ENCODE measurements at places on chromosomes 16 and 17.

DNA sequence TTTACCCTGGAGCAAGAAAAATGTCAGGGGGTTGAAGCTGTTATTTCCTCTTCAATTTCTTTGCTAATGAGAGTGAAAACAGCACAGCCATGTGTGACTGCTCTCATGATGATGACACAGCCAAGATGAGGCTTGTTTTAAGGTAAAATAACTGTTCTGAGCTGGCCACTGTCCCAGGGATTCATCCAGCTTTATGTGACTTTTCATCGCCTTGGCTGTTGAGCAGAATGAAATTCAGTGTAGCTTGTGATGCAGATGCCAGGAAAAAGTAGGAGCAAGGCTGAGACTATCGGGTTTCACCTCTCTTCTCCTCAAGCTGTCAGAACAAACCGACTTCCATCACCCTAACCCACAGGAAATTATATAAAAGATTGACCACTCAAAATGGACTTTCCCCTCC is 361.8 kb upstream of the CDH5 start:
- no peak for DNase-seq

GRCh38 chr16:15642557-15643047 is 352 bp downstream of the MARF1 start:
- DNase-seq, result peak; percentile 60

GRCh38 chr17:7684851-7685532 is 2.3 kb downstream of the TP53 start:
- DNase-seq, result no peak

- no peak for DNase-seq
These were observed 12.6 kb downstream of the ACTG1 start for GRCh38 chr17:81500047-81500446.

GRCh38 chr17:65261682-65262636 is 124.8 kb downstream of the RGS9 start:
- no peak for DNase-seq

GRCh38 chr16:55324285-55325079 is 479 bp downstream of the IRX6 start:
- DNase-seq, result no peak

DNA sequence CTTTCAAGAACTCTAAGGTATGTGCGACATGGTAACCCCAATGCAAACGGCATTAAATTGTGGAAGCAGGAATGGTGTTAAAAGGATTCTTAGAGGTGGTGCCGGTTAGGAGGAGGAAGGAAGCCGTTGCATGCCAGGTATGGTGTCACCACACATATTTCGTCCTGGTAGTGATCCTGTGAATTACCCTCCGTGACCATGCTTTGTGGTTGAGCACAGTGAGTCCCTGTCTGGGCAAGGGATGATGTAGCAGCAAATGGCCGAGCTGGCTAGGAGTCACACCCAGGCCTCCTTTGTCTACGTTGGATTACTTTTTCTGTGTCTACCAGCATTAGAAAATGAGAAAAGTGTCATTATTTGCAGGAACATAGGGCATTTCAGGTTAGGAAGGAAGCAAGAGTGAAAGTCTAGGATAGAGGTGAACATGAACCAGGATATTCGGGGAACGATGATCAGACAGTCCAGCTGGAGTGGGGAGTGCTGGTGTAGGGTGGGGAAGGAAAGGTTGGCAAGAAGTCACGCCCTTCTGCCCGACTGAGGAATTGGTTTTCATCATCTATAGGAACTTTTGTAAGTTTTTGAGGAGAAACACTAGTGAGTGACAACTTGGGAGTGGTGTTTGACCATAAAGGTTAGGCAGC is 123.5 kb downstream of the PRKCA start:
- no peak for DNase-seq

GRCh38 chr16:55325080-55325447 is 1.1 kb downstream of the IRX6 start:
- DNase-seq, result no peak

DNA sequence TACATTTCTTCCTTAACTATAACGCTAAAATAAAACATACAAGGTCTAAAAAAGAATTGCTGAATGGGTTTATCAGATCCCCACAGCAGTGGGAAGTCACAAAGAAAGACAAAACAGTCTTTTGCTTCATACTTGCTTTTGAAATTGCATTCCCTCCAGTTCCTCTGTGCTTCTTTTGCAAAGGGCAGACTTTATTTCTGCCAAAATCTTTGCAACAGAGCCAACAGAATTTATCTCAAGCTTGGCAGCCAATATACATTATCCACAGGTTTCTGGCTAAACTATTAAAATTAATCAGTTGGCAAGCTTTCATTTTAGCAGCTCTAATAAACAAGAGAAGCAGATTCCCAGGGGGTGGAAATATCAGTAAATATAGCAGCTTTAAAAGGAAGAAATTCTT is 378.9 kb upstream of the CA10 start:
- no peak for DNase-seq

GRCh38 chr17:2174468-2175293 is 119.8 kb downstream of the HIC1 start:
- no peak for DNase-seq

DNA sequence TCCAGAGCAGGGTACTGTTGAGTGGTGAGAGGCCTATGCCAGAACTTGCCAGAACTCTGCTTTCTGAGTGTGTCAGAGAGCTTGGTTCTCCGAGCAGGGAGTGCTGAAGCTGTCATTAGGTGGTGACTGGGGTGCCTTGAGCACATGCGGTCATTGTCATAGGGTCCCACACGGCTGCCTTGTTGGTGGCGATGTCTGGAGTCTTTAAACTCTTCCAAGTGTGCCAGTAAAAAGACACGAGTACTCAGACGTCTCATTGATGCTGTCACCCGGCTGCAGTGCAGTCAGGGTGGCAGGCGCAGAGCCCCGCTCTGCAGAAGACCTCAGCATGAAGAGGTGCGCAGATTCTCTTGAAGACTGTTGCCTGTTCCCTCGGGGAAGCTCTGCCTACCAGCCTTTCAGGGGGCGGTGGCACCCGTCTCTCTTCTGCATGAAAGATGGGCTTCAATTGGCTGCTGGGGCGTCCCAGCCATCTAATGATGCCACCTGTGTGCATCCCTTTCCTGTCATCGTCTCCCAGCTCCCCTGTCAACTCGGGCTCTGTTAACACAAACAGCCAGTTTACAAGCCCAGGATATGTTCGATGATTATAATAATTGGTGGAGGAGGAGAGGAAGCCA is 58.3 kb downstream of the NKD1 start:
- no peak for DNase-seq

- DNase-seq, result no peak
These were observed 34.0 kb downstream of the RNF213 start for GRCh38 chr17:80294653-80295052.

- DNase-seq, result no peak
These were observed 1879.9 kb downstream of the TP53TG3F start for GRCh38 chr16:35339337-35339736.

- DNase-seq, result no peak
These were observed 12.2 kb downstream of the DEXI start for GRCh38 chr16:10929853-10930754.

- DNase-seq, result no peak
These were observed 6.6 kb upstream of the TSPOAP1 start for GRCh38 chr17:58335061-58335731.

- DNase-seq, result no peak
These were observed 37.6 kb downstream of the HASPIN start for GRCh38 chr17:3761036-3761917.

- DNase-seq, result peak; percentile 9
These were observed 289.1 kb downstream of the CA10 start for GRCh38 chr17:51869387-51869786.

DNA sequence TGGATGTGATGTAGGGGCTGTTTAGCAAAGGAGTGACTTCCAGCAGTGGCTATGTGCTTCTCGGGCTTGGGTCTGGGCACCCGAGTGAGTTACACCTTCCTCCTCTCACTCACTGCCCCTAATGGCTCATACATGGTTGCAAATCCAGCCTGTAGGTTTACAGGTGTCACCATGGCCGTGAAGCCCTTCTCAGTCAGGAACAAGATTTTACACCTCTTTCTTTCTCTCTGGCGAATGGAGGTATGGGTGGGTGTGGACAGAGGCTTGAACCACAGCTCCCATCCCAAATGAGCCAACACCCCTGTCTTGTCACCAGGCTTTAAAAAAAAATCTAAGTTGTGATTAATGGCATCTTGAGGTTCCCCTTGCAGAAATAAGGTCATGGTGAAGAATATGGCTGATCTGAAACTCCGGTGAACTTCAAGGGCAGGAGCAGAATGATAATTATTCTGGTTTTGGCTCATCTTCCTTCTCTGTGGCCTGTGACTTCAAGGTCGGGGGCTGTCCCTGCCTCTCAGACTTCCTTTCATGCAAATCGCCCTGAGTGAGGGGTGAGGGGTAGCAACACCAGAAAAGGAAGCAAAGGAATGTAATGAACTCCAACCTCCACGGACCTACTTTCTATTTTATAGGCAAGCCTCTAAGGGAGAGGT is 331.2 kb downstream of the MAF start:
- peak; percentile 53 for DNase-seq

DNA sequence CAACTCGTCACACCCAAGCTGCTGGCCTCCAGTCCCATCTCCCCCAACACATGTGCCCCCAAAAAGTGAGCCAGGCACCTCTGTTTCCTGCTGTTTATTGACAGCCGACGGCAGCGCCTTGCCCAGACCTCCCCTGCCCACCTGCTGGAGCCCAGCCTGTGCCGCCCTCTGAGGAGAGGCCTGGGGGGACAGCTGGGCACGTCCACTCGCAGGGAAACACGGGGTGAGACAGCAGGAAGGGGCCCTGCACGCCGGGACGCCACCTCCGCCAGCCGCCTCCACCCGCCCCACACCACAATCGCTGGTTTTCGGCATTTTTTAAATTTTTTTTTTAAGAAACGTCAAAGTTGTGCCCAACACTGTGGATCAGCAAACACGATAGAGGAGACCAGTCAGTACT is 19.3 kb downstream of the CASKIN1 start:
- no peak for DNase-seq

GRCh38 chr17:79353016-79353415 is 257.8 kb downstream of the RBFOX3 start:
- DNase-seq, result no peak
